ENCODE measurements at places on chromosomes 4 and X.

GRCh38 chr4:147831551-147832171 lies 99.8 kb downstream of the ARHGAP10 start:
- DNase-seq: no peak

- no peak for DNase-seq
Measured at GRCh38 chr4:169619518-169619957, 840 bp upstream of the CLCN3 start.

GRCh38 chr4:40301603-40302002 lies 33.5 kb upstream of the CHRNA9 start:
- no peak for DNase-seq

GRCh38 chrX:132444936-132445335 lies 43.9 kb downstream of the MBNL3 start:
- no peak for DNase-seq

- no peak for DNase-seq
Measured at GRCh38 chr4:101357751-101358150, 10.4 kb upstream of the PPP3CA start.

GRCh38 chrX:116872931-116873330 lies 410.2 kb upstream of the CT83 start:
- no peak for DNase-seq

DNA sequence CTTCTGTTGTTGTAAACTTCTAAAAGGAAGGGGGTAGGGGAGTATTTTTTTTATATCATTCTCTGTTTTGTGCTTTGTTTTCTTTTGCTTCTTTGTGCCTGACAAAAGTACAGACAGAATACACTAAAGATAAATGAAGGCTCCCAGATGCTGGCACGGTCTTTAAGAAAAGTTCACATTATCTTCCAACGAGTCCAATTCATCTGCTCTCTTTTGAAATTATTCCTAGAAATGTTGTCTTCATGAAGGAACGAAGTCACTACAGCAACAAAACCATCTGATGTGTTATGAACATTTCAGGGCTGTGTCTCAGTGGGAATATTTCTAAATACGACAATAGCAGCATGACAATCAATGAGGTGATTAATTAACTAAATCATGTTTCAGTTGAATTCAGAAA lies 813.8 kb upstream of the HTR2C start:
- no peak for DNase-seq

- DNase-seq: no peak
Measured at GRCh38 chr4:180721356-180721755, 1521.8 kb upstream of the TENM3 start.
